Activated naive CD4-positive, alpha-beta T cell treated with anti-CD3 and anti-CD28 coated beads for 36 hours (primary cell): ENCODE measurements at places on chromosomes 1 and 21.
A peak's percentile ranks its signal among the peaks of the same experiment; 100 is the strongest.

DNA sequence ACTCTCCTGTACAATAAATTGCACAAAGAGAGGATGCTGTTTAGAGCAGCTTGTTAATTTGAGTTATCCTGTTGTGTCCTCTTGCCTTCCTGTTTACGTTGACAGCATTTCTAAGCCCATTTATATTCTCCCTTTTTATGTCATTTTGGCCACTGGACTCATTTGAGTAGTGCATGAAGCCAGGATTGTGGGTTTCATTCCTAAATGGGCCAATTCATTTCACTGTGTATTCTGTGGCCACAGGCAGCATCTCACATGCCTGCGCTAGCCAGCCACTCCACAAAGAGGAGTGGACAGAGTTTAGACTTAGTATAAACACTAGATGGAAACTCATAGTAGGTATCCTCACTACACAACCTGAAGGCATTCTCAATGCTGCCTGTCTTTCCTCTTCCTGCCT is 73.4 kb downstream of the DTL start:
- peaks cover 6% of the 10 kb centered on the region for H3K4me1 ChIP-seq
- H3K4me3 ChIP-seq: no peak overlapping the region
- peaks cover 32% of the 10 kb centered on the region for H3K36me3 ChIP-seq

DNA sequence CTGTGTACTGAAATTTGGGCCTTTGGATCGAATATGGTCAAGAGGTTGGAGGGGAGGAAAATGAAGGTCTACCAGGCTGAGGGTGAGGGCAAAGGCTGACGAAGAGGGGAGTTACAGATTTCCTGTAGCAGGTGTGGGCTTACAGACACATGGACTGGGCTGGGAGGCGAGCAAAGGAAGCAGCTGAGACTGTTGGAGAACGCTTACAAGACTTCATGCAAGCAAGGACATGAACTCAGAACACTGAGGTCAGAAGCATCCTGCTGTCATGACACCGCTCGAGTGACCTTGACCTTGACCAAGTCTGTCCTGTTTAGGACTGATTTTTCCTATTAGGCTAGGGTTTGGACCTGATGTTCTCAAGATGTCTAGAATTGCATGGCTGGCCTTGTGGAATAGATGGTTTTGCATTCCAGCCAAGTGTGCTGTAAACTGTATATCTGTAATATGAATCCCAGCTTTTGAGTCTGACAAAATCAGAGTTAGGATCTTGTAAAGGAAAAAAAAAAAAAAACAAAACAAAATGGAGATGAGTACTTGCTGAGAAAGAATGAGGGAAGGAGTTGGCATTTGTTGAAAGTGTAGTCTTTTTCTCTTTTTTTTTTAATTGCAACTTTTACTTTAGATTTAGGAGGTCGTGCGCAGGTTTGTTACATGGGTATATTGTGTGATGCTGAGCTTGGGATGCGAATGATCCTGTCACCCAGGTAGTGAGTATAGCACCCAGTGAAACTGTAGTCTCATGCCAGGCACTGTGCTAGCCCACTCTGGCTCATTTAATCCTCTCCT is 5.8 kb downstream of the ELF3 start:
- DNase-seq: no peak
- H3K27me3 ChIP-seq: peaks cover 3% of the 10 kb centered on the region

GRCh38 chr1:207034998-207035397 is 2.4 kb upstream of the C1orf116 start:
- peaks cover 19% of the 10 kb centered on the region for H3K27me3 ChIP-seq
- no peaks in the 10 kb centered on the region for H3K36me3 ChIP-seq
- DNase-seq: no peak
- no peak overlapping the region for H3K4me3 ChIP-seq

DNA sequence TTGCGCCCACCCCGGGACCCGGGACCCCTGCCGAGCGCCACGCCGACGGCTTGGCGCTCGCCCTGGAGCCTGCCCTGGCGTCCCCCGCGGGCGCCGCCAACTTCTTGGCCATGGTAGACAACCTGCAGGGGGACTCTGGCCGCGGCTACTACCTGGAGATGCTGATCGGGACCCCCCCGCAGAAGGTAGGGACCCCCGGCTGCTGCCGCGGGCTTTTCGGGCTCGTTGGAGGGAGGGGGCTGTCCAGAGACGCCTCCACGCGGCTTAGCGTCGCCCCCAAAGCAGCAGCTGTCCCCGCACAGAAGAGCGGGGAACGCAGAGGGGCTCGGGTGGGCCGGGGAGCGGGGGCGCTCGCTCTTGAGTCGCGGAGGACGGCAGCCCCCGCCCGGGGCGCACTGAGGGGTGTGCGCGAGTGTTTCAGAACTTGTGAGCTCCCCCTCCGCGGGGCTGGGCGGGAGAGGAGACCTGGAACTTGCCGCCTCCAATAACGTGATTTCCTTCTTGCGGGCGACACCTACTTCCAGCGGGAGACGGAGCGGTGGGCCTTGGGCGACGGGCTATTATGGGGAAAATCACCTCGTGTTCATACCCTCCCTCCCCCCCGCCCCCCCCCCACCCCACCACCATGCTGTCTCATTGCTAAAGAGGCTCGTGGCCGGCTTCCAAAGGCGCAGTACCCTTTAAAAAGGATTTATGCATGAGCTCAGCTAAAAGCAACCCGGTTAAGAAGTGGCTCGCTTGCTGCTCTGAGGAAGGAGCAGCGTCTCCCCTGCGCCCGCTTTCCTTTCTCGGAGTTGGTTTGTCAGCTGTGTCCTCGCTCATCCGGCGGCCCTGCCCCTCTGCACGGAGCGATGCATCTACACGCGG is 664 bp downstream of the BACE2 start:
- peaks cover 8% of the 10 kb centered on the region for H3K4me1 ChIP-seq
- peaks cover 45% of the 10 kb centered on the region for H3K27me3 ChIP-seq
- H3K36me3 ChIP-seq: peaks cover 1% of the 10 kb centered on the region
- peak overlapping the region; percentile 63 for H3K4me3 ChIP-seq

GRCh38 chr1:25187077-25187476 is 45.2 kb downstream of the SYF2 start:
- H3K4me1 ChIP-seq: no peaks in the 10 kb centered on the region
- H3K36me3 ChIP-seq: no peaks in the 10 kb centered on the region
- no peaks in the 10 kb centered on the region for H3K27me3 ChIP-seq
- H3K4me3 ChIP-seq: no peak overlapping the region
- no peak overlapping the region for H3K27ac ChIP-seq

DNA sequence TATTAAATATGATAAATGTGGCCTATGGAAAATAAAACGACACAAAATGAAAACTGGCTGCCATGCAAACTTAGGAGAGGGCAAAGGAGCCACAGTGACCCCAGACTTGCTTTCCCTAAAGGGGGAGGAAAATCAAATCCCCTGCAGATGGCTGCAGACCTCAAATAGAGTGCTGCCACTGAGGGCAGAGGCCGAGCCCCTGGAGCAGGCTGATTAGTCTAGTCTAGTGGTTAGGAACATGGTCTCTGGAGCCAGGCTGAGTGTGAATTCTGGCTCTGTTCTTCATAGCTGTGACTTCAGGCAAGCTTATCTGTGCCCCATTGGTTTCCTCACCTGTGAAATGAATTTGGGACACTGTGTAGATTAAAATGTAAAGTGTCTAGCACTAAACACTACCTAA is 60.8 kb downstream of the ITPKB start:
- H3K4me1 ChIP-seq: peaks cover 92% of the 10 kb centered on the region
- no peaks in the 10 kb centered on the region for H3K27me3 ChIP-seq
- no peak for DNase-seq
- peak overlapping the region; percentile 92 for H3K27ac ChIP-seq
- H3K4me3 ChIP-seq: peak overlapping the region; percentile 67

DNA sequence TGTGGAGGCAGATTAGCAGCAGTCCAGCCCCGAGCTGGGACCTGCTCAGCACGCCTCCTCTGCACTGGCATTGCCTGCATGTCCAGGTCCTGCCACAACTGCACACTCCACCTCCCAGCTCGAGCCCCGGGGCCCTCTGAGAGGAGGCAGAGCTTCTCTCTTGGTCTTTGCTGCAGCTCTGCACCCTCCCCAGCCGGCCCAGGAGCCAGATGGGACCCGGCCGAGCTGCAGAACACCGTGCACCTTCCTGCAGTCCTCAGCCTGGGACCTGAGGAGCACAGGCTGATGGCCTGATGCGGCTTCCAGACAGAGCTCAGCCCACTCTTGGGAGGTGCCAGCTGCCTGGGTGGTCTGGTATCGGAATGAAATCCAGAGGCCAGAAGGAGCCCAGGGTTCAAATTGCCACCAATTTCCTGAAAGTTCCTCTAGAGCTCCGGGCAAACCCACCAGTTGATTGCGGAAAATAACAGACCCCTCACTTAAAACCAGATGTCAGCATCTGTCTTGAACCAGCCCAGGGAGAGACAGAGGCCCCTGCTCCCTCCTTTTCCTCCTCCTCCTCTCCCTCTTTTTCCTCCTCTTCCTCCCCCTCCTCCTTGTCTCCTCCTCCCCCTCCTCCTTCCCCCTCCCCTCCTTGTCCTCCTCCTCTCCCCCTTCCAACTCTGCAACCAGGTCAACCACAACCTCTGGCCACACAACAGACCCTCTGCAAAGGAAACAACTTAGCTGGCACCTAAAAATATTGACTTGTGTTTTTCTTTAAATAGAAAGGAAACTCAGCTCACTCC is 10.6 kb upstream of the SPSB1 start:
- no peaks in the 10 kb centered on the region for H3K27me3 ChIP-seq
- H3K4me1 ChIP-seq: peaks cover 32% of the 10 kb centered on the region

DNA sequence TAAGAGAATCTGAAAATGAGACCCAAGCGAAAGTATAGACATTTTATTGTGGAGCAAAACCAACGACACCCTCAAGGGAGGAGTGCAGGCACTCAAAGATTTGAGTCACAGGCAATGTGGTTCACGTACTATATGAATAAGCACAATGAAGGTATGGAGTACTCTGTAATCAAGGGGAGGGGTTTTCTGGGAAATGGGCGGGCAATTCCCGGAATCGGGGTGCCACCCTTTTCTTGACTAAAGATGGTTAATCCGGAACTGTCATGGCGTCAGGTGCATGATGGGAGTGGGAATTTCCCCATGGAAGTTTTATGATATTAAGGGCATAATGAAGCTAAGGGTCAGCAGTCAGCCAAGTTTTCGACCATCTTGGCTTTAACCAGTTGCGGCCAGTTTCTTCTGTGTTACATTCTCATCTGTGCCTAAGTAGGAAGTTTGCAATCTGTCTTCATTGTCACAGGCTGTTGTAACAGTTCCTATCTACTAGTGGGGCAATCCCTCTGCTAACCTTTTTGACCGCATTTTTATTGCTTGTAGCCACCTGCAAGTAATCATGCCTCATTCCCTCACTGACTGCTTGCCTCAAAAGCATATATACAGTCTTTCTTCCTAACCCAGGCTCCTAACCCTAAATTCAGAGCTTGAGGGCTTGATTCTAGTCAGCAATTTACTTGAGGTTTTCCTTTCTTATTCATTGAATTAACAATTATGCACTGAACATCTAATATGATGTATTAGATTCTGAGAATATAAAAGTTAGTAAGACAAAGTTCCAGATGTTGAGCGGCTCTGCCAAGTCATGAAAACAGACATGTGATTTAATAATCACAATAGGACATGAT is 775 bp upstream of the AIM2 start:
- DNase-seq: peak; percentile 98
- H3K4me1 ChIP-seq: peaks cover 32% of the 10 kb centered on the region
- peaks cover 4% of the 10 kb centered on the region for H3K36me3 ChIP-seq
- no peaks in the 10 kb centered on the region for H3K27me3 ChIP-seq

GRCh38 chr1:62306065-62306464 is 13.2 kb downstream of the KANK4 start:
- no peaks in the 10 kb centered on the region for H3K36me3 ChIP-seq
- H3K27me3 ChIP-seq: no peaks in the 10 kb centered on the region
- DNase-seq: no peak
- H3K4me3 ChIP-seq: no peak overlapping the region

DNA sequence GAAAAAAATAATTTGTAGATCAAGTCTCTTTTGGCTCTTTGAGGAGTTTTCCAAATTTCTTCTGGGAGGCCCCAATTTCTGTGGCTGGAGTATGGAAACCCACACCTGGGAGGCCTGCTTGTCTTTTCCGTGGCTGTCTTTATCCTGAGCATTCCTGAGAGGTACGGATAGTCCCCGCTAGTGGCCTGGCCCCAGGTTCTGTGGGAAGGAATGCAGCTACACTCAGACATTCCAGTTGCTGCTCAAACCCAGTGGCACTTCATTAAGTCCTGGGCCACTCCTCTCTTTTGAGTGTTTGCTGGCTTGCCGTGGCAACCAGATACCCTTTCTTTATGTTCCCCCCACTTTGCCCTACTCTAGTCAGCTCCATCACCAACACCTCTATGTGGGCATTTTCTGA is 310.4 kb downstream of the ASTN1 start:
- peaks cover 7% of the 10 kb centered on the region for H3K27me3 ChIP-seq
- H3K4me1 ChIP-seq: no peaks in the 10 kb centered on the region
- H3K4me3 ChIP-seq: no peak overlapping the region
- DNase-seq: no peak
- H3K27ac ChIP-seq: no peak overlapping the region
- no peaks in the 10 kb centered on the region for H3K36me3 ChIP-seq

DNA sequence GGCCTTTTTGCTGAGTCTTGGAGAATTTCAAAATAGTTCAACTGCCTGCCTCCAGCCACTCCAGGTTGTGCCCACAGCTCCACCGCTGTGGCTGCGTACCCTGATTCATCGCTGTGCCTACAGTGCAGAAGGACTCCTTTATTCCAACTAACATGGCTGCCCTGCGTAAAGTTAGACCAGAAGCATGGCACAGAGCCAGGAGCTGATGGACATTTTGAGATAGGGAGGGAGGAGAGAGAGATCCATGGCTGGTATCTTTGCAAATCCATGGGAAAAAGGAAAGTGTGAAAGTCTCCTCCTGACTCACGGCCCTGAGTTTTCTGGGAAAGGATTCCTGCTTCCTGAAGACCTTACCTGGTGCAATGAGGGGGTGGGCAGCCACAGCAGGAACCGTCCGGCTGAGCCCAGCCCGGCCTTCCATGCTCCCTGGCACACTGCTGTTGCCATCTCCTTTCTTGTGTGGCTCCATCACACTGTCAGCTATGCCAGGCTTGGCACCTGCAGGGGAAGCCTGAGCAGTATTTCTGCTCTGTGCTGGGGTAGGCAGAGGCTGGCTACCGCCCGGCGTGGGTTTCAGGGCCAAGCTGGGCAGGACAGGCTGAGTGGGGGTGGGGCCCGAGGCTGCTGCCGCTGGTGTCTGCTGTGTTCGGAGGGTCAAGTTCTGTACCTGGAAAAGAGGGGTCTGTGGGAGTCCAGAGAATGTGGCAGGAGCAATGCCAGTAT is 46.0 kb upstream of the A3GALT2 start:
- H3K4me3 ChIP-seq: no peak overlapping the region
- no peaks in the 10 kb centered on the region for H3K36me3 ChIP-seq
- no peak for DNase-seq

- no peak overlapping the region for H3K4me3 ChIP-seq
- peaks cover 4% of the 10 kb centered on the region for H3K27me3 ChIP-seq
- no peak for DNase-seq
- no peaks in the 10 kb centered on the region for H3K4me1 ChIP-seq
- no peak overlapping the region for H3K27ac ChIP-seq
- H3K36me3 ChIP-seq: no peaks in the 10 kb centered on the region
Observed at GRCh38 chr1:4755301-4755845, 101.0 kb downstream of the AJAP1 start.

DNA sequence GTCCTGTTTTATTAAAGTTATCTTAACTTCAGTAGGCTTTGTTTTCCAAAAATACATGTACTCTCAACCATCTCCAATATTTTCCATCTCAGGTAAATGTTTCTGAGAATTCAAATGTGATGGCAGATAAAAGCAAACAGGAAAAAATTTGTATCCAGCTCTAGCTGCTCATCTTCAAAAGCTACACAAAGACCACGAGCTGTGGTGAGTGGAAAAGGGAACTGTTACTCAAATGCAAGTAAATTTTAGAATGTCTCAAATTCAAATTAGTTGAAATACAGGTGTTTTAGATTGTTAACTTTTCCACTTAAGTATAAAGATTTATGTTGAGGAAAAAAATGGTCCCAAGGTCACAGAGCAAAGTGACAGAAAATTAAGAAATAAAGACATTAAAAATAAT is 216.0 kb downstream of the SLC45A1 start:
- H3K36me3 ChIP-seq: peaks cover 2% of the 10 kb centered on the region
- peak overlapping the region; percentile 74 for H3K27ac ChIP-seq
- H3K4me1 ChIP-seq: peaks cover 26% of the 10 kb centered on the region
- no peak overlapping the region for H3K4me3 ChIP-seq
- H3K27me3 ChIP-seq: no peaks in the 10 kb centered on the region
